ENCODE measurements at places on chromosomes 4 and X.
A peak's percentile ranks its signal among the peaks of the same experiment; 100 is the strongest.

- peak; percentile 6 for DNase-seq
These were observed 2.2 kb upstream of the CFI start for GRCh38 chr4:109803924-109804571.

DNA sequence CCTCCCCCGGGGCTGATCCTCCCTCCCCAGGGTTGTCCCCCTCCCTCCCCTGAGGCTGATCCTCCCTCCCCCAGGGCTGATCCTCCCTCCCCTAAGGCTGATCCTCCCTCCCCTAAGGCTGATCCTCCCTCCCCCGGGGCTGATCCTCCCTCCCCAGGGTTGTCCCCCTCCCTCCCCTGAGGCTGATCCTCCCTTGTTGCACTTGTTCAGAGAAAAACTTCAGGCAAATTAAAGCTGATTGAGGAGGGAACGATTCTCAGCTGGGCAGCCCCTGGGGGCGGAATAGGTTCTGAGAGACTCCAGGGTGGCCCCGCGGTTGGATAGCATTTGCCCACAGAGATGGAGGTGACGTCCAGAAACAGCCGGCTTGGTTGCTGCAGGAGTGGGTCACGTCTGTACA, 110.7 kb upstream of the ADRA2C start:
- no peak for DNase-seq

DNA sequence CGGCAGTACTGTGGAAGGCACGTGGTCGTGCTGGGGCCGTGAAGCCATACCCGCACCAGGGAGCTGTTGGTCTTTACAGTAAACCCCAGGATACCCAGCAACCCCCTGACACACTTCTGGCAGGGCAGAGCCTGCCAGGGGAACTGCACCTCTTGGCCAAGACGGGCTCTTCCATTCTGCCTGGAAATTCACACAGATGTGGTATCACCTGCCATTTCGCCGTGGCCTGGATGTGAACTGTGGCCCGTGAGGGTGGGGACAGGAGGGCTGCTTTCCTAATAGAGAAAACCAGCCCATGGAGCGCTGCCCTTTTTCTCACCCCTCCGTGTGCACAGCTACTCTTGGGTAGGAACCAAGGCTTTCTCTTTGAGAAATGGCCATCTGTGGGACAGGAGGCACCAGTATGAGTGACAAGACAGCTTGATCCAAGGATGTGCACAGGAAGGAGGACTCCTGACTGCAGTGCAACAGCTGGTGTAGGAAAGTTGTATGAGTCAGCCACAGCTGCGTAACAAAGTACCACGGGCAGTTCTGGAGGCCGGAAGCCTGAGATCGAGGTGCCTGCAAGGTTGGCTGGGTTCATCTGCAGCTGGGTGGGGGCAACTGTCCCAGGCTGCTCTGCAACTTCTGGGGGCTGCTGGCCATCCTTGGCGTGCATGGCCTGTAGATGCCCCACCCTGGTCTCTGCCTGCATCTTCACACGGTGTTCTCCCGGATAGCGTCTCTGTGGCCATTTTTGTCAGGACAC, 95.7 kb downstream of the PSAPL1 start:
- DNase-seq = no peak

GRCh38 chrX:66004928-66005829, 34.7 kb downstream of the VSIG4 start:
- DNase-seq = no peak

GRCh38 chrX:6761251-6761650, 226.3 kb upstream of the VCX3A start:
- DNase-seq = no peak
